Smooth muscle cell of the umbilical artery (primary cell): ENCODE measurements at places on chromosomes 1 and 21. TPM values are rescaled to one million over a fixed set of nuclear protein-coding genes. Genes with fewer than 3 reads are reported as not detected.

Gene PPM1J
- 0.59 and 1.6 TPM in 2 replicates for total RNA-seq

Gene ZNF684
- total RNA-seq = 3.8 and 6.2 TPM in 2 replicates

Gene CD53
- total RNA-seq = not detected in 2 replicates

Gene CHIA
- under 0.01 TPM in 1 of 2 replicates, not detected in the other for total RNA-seq

Gene METTL18
- total RNA-seq = 5.2 and 7.4 TPM in 2 replicates

Gene BGLAP
- total RNA-seq = 0.59 TPM in 1 of 2 replicates, not detected in the other

Gene FLG
- total RNA-seq = under 0.01 and 0.09 TPM in 2 replicates
